Naive thymus-derived CD4-positive, alpha-beta T cell (primary cell): ENCODE measurements at places on chromosomes 13 and 19. TPM values are rescaled to one million over a fixed set of nuclear protein-coding genes. Genes with fewer than 3 reads are reported as not detected.

The KLK4 gene
- polyA plus RNA-seq, result not detected

The CYP2F1 gene
- polyA plus RNA-seq, result not detected

The WDR87 gene
- not detected for polyA plus RNA-seq

The CNFN gene
- 0.52 TPM for polyA plus RNA-seq

The C5AR1 gene
- not detected for polyA plus RNA-seq

The SYNE4 gene
- 0.14 TPM for polyA plus RNA-seq

The SLC25A15 gene
- polyA plus RNA-seq, result 10.9 TPM

The USHBP1 gene
- polyA plus RNA-seq, result 0.61 TPM

The XRCC1 gene
- polyA plus RNA-seq, result 34.8 TPM

The ZNF577 gene
- 3.7 TPM for polyA plus RNA-seq

The ACP7 gene
- polyA plus RNA-seq, result not detected

The MEIOSIN gene
- not detected for polyA plus RNA-seq

The APOC4 gene
- not detected for polyA plus RNA-seq

The CD177 gene
- not detected for polyA plus RNA-seq

The TICAM1 gene
- 14.3 TPM for polyA plus RNA-seq

The THSD8 gene
- polyA plus RNA-seq, result not detected

The ATP4A gene
- polyA plus RNA-seq, result not detected

The PLA2G4C gene
- 2.3 TPM for polyA plus RNA-seq

The PET100 gene
- polyA plus RNA-seq, result 158 TPM

The CEP89 gene
- polyA plus RNA-seq, result 12.4 TPM

The ZNF723 gene
- not detected for polyA plus RNA-seq

The ZNF556 gene
- not detected for polyA plus RNA-seq

The NDUFA11 gene
- 381 TPM for polyA plus RNA-seq

The KLK10 gene
- polyA plus RNA-seq, result not detected

The ZNF837 gene
- 6.9 TPM for polyA plus RNA-seq

The PGPEP1 gene
- 11.1 TPM for polyA plus RNA-seq

The LGALS14 gene
- 0.72 TPM for polyA plus RNA-seq

The NFIX gene
- 0.77 TPM for polyA plus RNA-seq

The SSC5D gene
- polyA plus RNA-seq, result not detected

The CABP5 gene
- not detected for polyA plus RNA-seq

The MAST1 gene
- polyA plus RNA-seq, result 0.70 TPM

The EXOC3L2 gene
- not detected for polyA plus RNA-seq

The NFKBIB gene
- 7.3 TPM for polyA plus RNA-seq

The KLC3 gene
- not detected for polyA plus RNA-seq

The HTR2A gene
- not detected for polyA plus RNA-seq

The ZNF155 gene
- polyA plus RNA-seq, result 0.99 TPM

The UQCR11 gene
- polyA plus RNA-seq, result 606 TPM

The PIP5K1C gene
- 17.8 TPM for polyA plus RNA-seq

The OR4F17 gene
- polyA plus RNA-seq, result not detected

The F10 gene
- not detected for polyA plus RNA-seq

The CRX gene
- polyA plus RNA-seq, result not detected

The CPB2 gene
- polyA plus RNA-seq, result not detected

The ZNF836 gene
- polyA plus RNA-seq, result 10.2 TPM

The RASGRP4 gene
- polyA plus RNA-seq, result not detected

The ZNF841 gene
- 3.7 TPM for polyA plus RNA-seq

The N4BP2L2 gene
- 204 TPM for polyA plus RNA-seq

The PCCA gene
- polyA plus RNA-seq, result 9.0 TPM

The LPAR2 gene
- polyA plus RNA-seq, result 43.2 TPM

The FXYD1 gene
- polyA plus RNA-seq, result not detected
